Cardiac septum (tissue), 1 donor: ENCODE measurements at places on chromosomes 12 and 14. TPM values are rescaled to one million over a fixed set of nuclear protein-coding genes. Genes with fewer than 3 reads are reported as not detected.

DNA sequence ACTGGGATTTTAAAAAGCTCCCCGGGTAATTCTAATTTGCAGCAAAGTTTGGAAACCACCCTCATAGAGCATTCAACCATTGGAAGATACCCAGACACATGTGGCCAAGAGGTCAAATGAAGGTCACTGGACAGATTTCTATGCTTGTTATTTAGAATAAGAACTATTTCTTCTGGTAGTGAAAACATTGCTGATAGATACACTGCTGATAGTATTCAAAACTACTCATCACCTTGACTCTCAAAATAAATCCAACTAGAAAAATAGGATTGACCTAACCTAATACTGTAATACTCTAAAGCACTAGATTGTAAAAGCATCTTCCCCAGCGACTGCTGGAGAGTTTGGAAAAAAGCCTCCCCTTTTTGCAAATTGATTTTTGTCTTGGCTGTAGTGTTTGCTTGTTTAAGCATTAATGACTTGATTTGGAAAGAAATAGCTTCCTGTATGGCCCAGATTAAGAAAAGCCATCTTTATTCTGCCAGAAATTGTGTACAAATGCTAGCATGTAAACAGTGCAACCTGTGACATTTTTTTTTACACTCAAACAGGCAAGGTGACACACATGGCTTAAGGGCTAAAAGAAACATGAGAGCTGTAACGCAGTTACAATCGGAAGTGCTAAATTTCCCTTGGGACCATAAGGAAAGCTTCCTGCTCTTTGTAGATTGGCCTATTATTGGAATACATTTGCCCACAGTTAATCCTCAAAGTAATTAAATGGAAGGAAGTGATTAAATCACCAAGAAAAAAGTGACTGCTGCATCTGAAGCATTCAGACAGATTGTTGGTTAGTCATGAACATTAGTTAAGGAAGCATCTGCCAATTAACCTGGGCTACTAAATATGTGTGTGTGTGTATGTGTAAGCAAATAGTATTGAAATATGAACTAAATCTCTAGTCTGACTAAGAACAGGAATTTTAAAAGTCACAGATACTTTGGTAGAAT, 356.5 kb upstream of the ATP2B1 start:
- DNase-seq, result no peak

The CFAP73 gene
- not detected for total RNA-seq

- no peak for DNase-seq
Measured at GRCh38 chr14:42804141-42804540, 1197.5 kb downstream of the LRFN5 start.

The ERO1A gene
- 17.1 TPM for total RNA-seq

GRCh38 chr14:76985540-76986230, 42.8 kb downstream of the IRF2BPL start:
- no peak for DNase-seq

DNA sequence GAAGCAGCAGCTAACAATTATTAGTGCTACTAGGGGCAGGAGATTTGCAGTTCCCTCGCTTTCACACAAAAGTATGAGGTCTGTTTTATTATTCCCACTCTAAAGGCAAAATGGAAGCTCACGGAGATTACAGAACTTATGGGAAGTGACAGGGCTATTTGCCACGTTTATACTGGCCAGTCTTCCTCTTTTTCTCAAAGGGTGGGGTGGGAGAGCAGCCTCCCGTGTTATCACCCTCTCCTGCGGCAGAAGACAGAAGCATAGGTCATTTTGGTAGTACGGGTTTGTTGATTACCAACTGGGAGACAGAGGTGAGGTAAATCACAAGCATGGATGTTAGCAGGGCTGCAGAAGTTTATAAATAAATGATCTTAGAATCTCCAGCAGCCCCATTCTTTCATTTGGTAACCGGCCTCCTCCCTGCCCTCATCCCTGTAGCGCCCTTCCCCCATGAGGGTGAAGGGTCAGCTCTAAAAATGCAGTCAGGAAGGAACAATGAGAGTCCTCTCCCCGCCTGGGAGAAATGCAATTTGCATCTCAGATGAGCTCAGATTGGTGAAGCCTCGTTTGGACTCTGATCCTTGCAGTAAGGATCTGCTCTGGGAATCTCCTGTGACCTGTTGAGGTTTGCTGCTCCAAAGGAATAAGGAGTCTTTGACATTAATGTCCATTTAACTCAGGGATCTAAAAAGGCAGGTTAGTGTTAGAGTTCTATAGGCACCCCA, 44.7 kb upstream of the SINHCAF start:
- no peak for DNase-seq

GRCh38 chr12:71174146-71174545, 16.3 kb upstream of the TSPAN8 start:
- no peak for DNase-seq

DNA sequence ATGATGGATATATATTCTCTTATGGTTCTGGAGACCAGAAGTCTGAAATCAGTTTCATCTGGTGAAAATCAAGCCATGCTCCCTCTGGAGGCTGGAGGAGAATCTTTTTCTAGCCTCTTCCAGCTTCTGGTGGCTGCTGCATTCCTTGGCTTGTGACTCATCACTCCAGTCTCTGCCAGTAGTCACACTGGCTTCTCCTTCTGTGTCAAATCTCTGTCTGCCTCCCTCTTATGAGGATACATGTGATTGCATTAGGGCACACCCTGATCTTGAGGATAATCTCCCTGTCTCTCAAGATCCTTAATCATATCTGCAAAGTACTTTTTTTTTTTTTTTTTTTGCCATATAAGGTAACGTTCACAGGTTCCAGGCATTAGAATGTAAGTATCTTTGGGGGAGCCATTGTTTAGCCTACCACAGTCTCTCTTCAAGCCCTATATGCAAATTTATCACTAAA, 17.7 kb downstream of the DNAL1 start:
- DNase-seq, result no peak

GRCh38 chr14:33118668-33119067, 180.0 kb downstream of the NPAS3 start:
- DNase-seq, result no peak

GRCh38 chr12:28122756-28123155, 67.5 kb upstream of the CCDC91 start:
- no peak for DNase-seq

GRCh38 chr12:92107621-92108131, 38.0 kb downstream of the BTG1 start:
- no peak for DNase-seq

The B4GALNT1 gene
- total RNA-seq, result 11.1 TPM

The MANSC4 gene
- total RNA-seq, result not detected

The SMCO2 gene
- total RNA-seq, result 0.38 TPM

The INHBC gene
- total RNA-seq, result not detected

The GLIPR1L1 gene
- total RNA-seq, result not detected

DNA sequence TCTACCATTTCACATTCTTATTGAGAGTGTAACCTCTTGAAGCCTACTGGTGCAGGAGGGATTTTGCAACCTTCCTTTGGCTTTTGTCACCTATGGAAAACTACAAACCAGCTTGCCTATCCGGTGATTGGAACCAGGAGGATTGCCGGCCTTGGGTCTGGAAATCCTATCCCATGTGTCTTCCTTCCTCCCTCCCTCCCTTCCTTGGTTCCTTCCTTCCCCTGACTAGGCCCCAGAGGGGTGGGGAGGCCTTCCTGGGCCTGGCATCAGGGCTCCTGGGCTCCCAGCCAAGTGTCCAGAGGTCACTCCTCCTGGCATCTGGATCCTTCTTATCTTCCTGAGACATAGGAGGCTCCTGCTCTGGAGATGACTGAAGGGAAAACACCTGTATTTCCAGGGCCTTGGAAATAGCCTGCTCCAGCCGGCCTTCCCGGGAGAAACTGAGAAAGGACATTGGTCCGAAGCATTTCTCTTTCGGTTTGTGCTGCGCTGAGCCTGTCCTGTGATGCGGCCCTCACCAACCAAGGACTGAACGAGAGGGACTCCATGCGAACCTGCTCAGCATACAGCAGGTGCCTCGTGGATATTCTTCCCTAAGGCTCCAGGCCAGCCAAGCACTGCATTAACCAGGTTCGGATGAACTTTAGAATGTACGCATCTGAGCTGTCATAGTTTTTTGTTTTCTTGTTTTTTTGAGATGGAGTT, 43.4 kb downstream of the PSMA6 start:
- no peak for DNase-seq

- DNase-seq, result no peak
Measured at GRCh38 chr14:89504602-89505313, 87.7 kb upstream of the FOXN3 start.

DNA sequence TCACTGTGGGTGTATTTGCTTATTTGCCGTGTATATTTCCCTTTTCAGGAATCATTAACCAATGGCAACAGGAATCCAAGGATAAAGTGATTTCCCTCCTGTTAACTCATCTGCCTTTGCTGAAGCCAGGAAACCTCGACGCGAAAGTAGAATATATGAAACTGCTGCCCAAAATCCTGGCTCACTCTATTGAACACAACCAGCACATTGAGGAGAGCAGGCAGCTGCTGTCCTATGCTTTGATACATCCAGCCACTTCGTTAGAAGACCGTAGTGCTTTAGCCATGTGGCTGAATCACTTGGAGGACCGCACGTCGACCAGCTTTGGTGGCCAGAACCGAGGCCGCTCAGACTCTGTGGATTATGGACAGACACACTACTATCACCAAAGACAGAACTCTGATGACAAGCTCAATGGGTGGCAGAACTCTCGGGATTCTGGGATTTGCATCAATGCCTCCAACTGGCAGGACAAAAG, 135.1 kb downstream of the SAMD4A start:
- no peak for DNase-seq

The C12orf54 gene
- total RNA-seq, result not detected

DNA sequence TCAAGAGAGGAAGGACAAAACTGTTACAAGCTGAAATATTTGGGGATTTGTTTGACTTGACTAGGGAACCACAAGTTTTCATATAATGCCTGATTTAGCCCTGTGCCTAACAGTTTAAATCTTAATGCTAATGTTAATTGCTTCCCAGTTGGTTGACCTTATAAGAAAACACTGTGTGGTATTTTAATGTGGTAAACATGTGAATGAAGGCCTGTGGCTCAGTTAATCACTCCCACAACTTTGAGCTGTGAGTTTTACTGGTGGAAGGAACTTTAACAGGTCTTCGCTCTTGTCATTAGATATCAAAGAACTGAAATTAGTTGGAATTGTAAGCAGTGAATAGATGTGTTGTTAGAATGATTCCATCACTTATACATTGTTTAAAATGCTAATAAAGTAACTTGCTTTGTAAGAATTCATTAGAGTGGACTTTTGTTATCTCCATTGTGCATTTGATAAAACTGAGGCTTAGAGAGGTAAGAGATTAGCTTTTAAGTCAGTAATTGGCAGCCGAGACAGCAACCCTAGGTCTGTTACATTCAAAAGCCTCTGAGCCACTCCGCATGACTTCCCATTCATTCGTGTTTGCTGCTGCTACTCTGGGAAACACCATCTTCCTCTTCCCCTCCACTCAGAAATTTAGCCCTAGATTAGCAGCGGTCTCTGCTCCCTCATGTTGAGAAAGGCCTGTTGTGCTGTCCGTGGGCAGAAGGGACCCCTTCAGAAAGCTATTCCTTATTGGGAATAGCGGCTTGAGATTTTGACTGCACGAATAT, 1.0 kb upstream of the TBK1 start:
- no peak for DNase-seq

The DNAI7 gene
- total RNA-seq, result 0.38 TPM

The OTX2 gene
- not detected for total RNA-seq

The TMPRSS12 gene
- total RNA-seq, result not detected

DNA sequence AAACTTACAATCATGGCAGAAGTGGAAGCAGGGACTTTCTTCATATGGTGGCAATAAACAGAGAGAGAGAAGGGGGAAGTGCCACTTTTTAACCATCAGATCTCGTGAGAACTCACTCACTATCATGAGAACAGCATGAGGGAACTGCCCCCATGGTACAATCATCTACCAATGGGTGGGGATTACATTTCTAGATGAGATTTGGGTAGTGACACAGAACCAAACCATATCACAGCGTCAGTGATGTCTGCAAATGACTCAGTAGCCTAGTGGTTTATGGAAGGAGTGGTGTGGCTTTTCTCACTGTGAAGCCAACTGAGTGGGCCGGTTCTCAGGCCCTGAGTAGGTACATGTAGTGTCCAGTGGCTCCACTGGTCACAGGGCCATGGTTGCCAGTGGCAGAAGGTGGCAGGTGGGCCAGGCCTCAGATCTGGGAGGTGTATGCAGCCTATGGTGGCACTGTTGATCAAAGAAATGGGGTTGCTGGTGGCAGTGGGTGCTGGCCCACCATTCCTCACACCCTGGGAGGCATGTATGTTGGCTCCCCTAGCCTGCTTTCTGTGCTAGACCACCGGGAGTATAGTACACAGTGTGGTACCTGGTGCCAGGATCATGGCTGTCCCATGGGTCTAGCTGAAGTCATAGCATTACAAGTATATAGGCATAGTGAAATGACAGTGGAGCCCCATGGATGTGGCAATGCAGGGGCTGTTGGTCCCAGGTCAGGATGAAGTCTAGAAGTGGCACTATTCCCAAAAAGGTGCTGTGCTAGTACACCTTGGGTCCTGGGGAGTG, 191.9 kb downstream of the NUBPL start:
- DNase-seq, result no peak

DNA sequence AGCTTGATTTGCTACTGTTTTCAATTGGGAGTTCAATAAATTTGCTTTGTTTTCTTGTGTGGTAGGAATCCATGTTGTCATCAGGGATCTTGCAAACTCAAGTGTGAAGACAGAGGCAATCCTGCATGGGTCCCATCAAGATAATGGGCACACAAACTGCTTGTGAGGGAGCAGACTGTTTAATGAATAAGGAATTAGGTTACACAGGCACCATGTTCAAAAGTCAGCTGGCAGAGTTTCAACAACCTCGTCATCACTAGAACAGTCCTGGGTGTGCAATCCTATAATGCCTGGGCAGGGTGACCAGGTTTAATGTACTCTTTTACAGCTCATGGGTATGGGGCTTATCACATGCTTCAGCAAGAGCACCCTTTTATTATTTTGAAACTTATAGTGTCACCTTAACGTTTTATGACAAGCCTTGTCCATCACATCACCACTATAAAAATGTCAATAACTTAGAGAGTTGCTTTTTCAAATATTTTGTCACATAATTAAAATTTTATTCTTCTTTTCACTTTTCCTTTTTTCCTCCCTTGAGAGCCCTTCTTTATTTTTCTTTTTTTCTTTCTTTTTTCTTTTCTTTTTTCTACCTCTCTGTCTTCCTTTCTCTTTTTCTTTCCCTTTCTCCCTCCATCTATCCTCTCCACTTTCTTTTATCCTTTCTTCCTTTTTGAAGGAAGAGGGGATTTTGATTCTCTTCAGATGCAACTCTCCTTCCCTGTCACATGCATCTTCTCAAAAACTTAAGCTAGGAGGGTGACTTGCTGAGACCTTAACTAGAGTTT, 252.2 kb upstream of the ATP2B1 start:
- DNase-seq, result no peak

The PLEKHD1 gene
- total RNA-seq, result 0.13 TPM

The IFT43 gene
- 46.8 TPM for total RNA-seq

The SLC22A17 gene
- total RNA-seq, result 10.6 TPM
